ENCODE measurements at places on chromosomes 5 and 9.

GRCh38 chr5:155434267-155434666 lies 420.7 kb downstream of the KIF4B start:
- no peak for DNase-seq

DNA sequence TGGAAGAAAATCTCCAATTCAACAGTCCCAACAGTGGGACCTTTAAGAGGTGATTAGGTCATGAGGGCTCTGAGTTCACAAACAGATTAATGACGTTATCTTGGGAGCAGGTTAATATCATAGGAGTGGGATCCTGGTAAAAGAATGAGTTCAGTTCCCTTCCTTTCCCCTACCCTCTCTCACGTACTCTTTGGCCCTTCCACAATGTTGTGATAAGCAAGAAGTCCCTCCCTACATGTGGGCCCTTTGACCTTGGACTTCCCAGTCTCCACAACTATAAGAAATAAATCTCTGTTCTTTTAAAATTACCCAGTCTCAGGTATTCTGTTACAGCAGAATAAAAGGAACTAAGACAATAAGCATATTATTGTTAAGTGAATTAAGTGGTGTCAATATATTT lies 37.8 kb downstream of the SLC38A9 start:
- no peak for DNase-seq

DNA sequence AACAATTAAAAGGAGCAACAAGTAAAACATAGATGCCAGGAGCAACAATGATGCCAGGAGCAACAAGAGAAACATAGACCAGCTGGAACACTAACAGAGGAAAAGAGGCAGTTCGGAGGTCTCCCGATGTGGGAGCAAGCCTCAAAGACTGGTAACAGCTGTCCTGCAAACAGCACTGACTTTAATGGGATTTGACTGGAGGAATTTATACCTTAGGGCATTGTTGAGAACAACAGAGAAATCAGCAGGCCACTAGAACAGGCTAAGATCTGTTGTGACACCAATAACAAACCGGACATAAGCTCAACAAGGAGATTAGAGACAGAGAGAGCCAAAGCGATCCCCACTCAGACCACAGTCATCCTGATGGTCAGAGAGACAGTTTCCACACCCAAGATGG lies 11.8 kb upstream of the SYK start:
- DNase-seq, result no peak

GRCh38 chr5:50967009-50967562 lies 300.6 kb downstream of the PARP8 start:
- DNase-seq, result no peak
